ENCODE measurements at places on chromosomes 3 and 15. TPM values are rescaled to one million over a fixed set of nuclear protein-coding genes. Genes with fewer than 3 reads are reported as not detected.

The SCAANT1 gene
- not detected for total RNA-seq

DNA sequence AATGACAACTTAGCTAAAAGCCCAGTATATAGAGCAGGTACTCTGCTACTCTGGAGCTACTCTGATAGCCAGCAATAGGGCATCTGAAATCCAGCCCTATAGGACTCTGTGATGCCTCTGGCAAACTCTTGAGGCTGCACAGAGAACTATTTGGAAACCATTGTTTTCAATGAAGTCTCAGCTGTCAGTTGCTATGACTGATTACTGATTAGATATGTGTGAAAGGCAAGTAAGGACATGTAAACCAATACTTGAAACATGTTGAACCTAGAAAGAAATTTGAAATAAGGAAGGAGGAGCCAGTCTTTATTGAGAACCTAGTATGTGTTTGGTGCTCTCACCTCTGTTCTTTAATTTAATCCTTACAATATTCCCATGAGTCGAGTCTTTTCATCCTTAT is 40.2 kb upstream of the CRTC3 start:
- DNase-seq = no peak

The UTS2B gene
- total RNA-seq = 0.26 TPM

The MYL3 gene
- not detected for total RNA-seq
